ENCODE measurements at places on chromosomes 11 and 22.

GRCh38 chr11:122229481-122230384, 113.7 kb upstream of the BLID start:
- DNase-seq = no peak

- DNase-seq = no peak
Measured at GRCh38 chr11:71237853-71238252, 14.5 kb downstream of the SHANK2 start.

GRCh38 chr11:56333156-56333555, 12.7 kb upstream of the OR8K1 start:
- no peak for DNase-seq

GRCh38 chr11:96015906-96016565, 92.1 kb upstream of the MTMR2 start:
- no peak for DNase-seq

DNA sequence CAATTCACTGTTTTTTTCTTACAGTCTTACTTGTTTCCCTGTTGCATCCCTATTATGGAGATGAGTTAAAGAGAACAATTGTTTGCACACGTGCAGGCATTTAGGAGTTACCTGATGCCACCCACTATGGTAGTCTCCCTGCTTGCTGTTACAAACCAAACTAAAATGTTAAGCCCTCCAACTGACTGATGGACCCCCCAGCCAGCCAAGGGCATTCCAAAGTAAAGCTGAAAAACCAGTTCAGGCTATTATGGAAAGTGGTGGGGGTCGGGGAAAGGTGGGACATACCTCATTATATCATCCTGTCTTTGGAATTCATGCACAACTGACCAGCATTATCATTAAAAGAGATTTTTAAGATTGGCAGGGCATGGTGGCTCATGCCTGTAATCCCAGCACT, 47.0 kb upstream of the GNAZ start:
- DNase-seq = no peak

DNA sequence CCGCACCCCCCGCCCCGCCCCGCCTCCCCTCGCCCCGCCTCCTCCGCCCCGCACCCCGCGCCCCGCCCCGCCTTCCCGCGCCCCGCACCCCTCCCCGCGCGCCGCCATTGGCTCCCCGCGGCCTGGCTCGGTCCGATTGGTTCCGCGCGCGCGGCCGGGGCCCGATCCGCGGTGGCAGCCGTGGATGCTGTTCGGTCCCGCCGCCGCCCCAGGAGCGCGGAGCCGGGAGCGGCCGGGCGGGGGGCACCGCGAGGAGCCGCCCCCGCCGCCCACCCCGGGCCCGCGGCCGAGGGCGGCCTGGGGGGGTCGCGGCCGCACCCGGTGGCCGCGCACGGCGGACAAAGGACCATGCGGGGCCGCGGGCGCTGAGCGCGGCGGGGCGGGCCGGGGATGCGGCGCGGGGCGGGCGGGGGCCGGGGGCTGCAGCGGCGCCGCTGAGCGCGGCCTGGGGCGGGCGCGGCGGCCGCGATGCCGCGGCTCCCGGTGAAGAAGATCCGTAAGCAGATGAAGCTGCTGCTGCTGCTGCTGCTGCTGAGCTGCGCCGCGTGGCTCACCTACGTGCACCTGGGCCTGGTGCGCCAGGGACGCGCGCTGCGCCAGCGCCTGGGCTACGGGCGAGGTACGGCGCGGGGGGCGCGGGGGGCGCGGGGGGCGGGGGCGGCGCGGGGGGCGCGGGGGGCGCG, at the start of gene B4GALNT4:
TSS of gene B4GALNT4 (plus strand) at position 164 of the 683 bp plus-strand sequence. CDS start at position 469, 305 bp downstream.
- DNase-seq = peak; percentile 84

GRCh38 chr11:15216678-15217077, 102.0 kb downstream of the INSC start:
- DNase-seq = no peak

DNA sequence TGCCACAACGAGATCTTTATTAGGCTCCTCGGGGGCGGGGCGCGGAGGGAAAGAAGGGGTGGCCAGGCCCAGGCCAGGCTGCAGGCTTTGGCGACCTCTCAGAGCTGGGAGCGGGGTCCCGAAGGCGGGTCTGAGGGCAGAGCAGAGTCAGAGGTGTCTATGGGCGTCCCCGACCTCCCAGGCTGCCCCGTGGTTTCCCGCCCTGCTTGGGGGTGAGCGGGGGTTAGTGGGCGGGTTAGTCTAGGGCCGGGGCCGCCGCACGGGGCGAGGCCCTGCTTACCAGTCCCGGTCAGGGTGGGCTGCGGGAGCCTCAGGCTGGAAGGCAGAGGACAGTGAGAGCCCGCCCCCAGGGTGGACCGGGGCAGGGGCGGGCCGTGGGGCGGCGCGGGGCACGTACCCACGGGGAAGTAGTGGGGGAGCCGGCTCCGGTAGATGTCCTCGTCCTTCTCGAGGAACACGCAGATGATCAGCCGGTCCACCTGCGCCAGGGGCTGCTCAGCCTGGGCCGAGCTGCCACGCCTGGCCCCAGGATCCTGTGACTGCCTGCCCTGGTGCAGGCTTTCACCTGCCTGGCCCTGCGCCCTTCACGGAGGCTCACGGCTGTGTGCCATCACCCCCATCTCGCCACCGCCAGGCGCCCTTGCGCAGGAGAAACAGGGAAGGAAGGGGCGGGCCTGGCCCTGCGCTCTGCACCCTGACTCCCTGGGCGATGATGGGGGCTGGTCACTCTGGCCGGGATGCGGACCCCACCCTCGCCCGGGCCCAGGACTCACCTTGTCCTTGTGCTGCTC, 12.5 kb downstream of the OTUB1 start:
- DNase-seq = no peak

- DNase-seq = no peak
Measured at GRCh38 chr11:119605137-119605665, 123.8 kb downstream of the NECTIN1 start.

- no peak for DNase-seq
Measured at GRCh38 chr11:96595011-96595410, 205.2 kb downstream of the JRKL start.

DNA sequence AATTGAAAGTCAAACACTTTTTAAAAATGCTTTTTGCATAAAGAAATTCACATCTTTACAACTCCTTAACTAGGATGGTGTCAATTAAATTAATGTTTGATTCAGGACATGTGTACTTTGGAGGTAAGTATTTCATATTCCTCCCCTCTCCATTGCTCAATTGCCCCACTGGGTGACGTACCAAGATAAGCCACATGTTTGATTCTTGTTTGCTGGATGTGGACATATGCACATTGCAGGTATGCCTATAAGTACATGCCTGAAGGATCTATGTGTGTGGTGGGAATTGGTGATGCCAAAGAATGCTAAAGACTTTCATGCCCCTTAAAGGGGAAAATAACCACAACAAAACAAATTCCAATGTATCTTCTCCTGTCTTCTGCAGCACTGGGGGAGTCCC, 5.8 kb downstream of the CD44 start:
- DNase-seq = no peak

Measured in HuH-7.5 (cell line).